ENCODE measurements at places on chromosomes 2 and 18. TPM values are rescaled to one million over a fixed set of nuclear protein-coding genes. Genes with fewer than 3 reads are reported as not detected.

- DNase-seq: no peak
Observed at GRCh38 chr18:24115628-24116027, 23.2 kb upstream of the CABYR start.

SULT6B1 gene
- not detected for polyA plus RNA-seq

- no peak for DNase-seq
Observed at GRCh38 chr2:101396316-101396717, 9.0 kb upstream of the CREG2 start.

DNA sequence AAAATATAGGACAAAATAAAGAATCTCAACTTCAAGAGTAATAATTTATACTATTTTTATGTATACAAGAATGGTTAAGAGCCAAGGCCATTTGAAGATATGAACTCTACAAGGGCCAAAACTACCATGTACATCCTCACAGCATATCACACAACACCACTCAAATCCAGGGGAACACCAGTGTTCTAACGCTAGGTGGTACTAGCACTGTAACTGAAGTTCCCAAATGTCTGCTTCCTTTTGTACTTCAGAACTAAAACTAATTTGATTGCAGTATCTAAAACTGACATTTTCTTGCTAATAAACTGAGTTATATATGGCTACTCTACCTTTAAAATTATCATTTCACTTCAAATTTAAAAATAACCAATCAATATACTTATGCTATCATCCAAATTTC, 47.0 kb downstream of the REV1 start:
- peak; percentile 3 for DNase-seq

- DNase-seq: no peak
Observed at GRCh38 chr2:143162997-143163396, 33.8 kb downstream of the ARHGAP15 start.

DNA sequence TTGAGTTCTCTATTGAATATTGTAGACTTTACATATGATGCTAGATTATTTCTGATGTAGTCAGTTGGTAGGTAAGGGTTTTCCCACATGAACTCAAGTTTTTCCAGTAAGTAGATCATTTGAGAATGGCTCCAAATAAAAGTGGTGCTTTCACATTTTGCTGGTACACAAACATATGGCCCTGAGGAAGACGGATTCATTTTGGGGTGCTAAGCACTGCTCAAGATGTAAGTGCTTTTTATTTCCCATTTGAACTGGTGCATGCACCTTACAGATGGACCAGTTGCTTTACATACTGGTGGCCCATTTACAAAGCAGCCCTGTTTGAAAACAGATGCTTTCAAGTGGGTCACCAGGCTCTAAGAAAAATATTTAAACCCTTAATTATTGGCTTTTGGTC, 266.7 kb downstream of the MEIS1 start:
- no peak for DNase-seq

SAG gene
- 0.19 TPM for polyA plus RNA-seq

GRCh38 chr18:56545464-56545863, 92.9 kb downstream of the TXNL1 start:
- DNase-seq: no peak

- peak; percentile 31 for DNase-seq
Observed at GRCh38 chr18:63387861-63388260, 20.9 kb upstream of the KDSR start.

GRCh38 chr2:214629875-214630274, 179.6 kb downstream of the BARD1 start:
- DNase-seq: no peak

DNA sequence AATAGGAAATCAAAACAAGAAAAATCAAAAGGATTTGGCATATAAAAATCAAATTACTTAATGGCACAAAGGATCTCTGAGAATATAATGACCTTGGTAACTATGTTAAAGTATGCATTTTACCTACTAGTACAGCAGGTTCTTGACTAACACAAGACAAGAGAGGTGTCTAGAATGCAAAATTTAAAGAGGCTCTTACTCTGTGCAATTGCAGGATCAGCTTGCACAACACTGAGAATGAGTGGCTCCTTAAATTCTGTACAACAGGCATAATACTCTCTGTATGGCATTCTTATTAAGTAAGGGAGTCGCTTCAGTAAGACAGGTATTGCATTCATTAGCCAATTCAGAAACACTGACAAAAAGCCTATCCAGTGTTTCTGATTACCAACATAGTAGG, 72.6 kb downstream of the UGP2 start:
- DNase-seq: no peak

DNA sequence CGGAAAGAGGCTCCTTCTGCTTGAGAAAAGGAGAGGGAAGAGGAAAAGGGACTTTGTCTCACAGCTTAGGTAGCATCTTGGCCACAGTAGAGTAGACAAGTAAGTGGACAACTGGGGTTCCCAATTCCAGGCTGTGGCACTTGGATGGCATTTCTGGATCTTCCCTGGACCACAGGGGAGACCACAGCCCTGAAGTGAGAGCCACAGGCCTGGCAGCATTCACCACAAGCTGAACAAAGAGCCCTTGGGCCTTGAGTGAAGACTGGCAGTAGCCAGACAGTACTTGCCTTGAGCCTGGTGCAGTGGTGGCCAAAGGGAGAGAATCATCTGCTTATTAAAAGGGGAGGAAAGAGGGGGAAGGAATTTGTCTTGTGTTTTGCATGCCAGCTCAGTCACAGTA, 226.1 kb upstream of the KLHL14 start:
- DNase-seq: no peak

GRCh38 chr2:7358865-7359447, 441.7 kb downstream of the RNF144A start:
- no peak for DNase-seq

GRCh38 chr2:213834746-213835145, 550.5 kb downstream of the SPAG16 start:
- no peak for DNase-seq
